Ureter (tissue), 1 donor: ENCODE measurements at places on chromosomes 7 and 10. TPM values are rescaled to one million over a fixed set of nuclear protein-coding genes. Genes with fewer than 3 reads are reported as not detected.

The GFRA1 gene
- total RNA-seq: 4.1 TPM

The SLC13A1 gene
- not detected for total RNA-seq

The GRM3 gene
- not detected for total RNA-seq

The DMBT1 gene
- 1.5 TPM for total RNA-seq

The SEMA3A gene
- total RNA-seq: 8.1 TPM

The ACSM6 gene
- total RNA-seq: 1.8 TPM

The RPS24 gene
- total RNA-seq: 2,044 TPM

The ZNF117 gene
- total RNA-seq: 30.2 TPM

The ANKRD2 gene
- 1.1 TPM for total RNA-seq

The HKDC1 gene
- total RNA-seq: 0.10 TPM

The CALHM2 gene
- total RNA-seq: 25.1 TPM
